ENCODE measurements at places on chromosomes 5 and 9. TPM values are rescaled to one million over a fixed set of nuclear protein-coding genes. Genes with fewer than 3 reads are reported as not detected.
A peak's percentile ranks its signal among the peaks of the same experiment; 100 is the strongest.

DNA sequence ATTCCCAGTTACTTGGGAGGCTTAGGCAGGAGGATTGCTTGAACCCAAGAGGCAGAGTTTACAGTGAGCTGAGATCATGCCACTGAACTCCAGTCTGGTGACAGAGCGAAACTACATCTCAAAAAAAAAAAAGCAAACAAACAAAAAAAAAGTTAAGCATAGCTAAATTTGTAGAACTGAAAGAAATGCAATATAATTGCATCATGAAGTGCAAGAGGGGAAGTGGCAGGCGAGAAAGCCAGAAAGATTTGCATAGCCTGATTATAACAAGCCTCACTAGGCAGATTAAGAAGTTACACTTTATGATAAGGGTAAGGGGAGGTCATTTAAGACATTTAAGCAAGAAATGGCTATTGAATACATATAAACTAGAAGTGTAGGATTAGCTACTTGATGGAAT is 187.1 kb downstream of the EDIL3 start:
- DNase-seq: no peak

GRCh38 chr5:132785365-132785764 is 8.3 kb upstream of the SEPTIN8 start:
- no peak for DNase-seq

GRCh38 chr5:104247260-104247659 is 684.7 kb upstream of the NUDT12 start:
- DNase-seq: no peak

DNA sequence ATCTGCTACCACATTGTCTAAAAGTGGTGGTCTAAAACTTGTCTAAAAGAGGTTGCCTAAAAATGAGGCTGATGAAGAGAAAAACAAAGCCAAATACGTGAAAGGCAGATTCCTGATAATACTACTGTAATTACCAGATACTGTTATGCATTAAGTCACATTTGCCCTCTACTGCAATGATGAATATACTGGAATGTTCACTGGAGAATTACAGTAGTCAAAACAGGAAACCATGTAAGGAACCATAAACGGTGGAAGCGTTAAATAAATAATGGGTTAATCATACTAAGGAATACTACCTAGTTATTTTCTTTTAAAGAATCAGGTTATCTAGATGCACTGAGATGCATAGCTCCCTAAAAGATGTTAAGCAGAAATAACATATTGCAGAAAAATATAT is 201.3 kb downstream of the MCTP1 start:
- DNase-seq: no peak

DNA sequence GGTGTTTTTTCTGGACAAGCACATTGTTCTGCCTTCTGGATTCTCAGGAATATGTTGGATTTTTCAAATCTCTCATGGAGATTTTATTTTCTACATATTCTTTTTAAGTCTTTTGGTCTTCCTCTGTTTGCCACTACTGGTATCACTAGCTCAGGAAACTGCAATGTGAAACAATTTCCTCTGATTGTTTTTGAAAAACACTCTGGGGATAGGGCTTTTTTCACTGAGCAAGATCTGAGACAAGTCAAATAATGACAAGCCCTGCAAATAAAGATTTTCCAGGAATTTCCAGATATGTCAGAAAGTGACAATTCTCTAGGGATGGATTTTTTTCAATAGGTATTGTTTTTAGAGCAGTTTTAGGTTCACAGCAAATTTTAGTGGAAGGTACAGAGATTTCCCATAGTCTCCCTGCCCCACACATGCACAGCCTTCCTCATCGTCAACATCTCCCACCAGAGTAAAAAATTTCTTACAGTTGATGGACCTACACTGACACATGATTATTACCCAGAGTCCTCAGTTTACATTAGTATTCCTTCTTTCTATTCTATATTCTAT is 86.9 kb upstream of the TMEM161B start:
- DNase-seq: no peak

DNA sequence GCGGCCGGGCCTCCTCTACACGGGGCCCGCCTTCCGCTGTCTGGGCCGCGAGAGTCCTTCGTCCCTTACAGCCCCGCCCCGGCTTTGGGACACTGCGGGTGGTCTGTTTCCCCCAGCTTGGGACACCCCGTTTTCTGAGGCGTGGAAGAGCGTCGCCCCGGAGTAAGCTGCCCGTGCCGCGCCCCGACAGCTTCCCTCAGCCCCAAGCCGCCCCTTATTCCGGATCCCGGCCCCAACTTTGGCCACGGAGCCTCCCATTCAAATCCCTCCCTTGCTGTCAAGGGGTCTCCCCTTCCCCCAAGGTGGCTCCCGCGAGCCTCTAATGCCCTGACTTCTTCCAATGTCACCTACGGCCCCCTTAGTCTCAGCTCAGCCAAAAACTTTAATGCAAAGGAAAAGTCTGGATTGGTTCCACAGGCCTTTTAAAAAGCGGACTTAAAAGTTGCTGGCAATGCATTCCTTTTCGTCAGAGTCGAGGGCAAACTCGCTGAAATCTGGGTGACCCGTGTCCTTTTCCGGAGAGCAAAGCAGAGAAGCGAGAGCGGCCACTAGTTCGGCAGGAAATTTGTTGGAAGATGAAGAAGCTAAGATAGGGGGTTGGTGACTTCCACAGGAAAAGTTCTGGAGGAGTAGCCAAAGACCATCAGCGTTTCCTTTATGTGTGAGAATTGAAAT is 19.8 kb downstream of the EXOSC2 start:
- peak; percentile 40 for DNase-seq

- no peak for DNase-seq
These were observed 58.4 kb downstream of the DAB2IP start for GRCh38 chr9:121709798-121710197.

DNA sequence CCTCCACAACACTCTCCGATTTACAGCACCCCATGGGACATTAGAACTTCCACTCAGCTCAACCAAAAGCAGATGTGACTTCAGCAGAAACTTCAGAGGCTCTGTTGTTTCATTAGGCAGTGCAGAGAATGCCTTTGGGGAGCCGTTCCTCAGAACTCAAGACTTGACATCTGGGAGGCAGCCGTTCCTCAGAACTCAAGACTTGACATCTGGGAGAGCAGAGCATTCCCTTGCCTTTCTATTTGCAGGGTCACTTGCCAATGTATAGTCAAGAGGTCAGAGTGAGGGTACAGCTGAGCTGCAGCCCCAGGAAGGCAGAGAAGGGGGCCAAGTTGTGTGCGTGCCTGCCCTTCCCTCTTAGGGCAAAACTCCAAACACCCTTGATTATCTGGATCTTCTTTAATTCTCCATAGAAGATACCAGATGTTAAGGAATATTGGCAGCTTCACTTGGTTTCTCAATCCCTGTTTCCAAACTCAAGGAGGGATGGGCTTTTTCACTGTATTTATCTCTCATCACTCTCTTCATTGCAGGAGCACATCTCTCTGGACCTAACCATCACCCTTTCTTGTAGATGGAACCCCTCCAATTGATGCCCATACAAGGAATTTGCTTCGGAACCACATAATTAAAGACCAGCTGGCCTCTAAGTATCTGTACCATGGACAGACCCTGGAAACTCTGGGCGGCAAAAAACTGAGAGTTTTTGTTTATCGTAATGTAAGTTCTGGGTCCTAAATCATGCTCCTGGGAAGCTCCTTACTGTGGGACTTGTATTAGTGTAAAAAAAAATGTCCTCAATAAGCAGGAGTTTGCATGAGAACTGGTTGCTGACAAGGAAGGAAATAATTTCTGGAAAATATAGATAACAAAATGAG is 25.6 kb downstream of the TGFBI start:
- DNase-seq: no peak

DNA sequence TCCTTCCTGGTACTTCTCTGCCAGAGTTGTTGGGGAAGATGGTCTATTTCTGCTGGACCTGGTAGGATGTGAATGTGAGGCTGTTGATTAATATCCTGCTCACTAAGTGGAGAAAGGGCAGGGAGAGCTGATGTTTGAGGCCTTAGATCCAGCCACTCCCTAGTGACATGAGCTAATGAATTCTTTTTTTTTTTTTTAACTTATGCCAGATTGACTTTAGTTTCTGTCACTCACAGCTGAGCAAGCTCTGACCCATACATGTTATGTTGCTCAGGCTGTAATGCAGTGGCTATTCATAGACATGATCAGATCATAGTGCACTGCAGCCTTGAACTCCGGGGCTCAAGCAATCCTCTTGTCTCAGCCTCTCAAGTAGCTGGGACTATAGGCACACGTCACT is 75.1 kb upstream of the SPRY4 start:
- no peak for DNase-seq

GRCh38 chr9:93949073-93949693 is 6.0 kb downstream of the BARX1 start:
- no peak for DNase-seq

- DNase-seq: no peak
These were observed 551.9 kb downstream of the BNC2 start for GRCh38 chr9:16318516-16319060.

DNA sequence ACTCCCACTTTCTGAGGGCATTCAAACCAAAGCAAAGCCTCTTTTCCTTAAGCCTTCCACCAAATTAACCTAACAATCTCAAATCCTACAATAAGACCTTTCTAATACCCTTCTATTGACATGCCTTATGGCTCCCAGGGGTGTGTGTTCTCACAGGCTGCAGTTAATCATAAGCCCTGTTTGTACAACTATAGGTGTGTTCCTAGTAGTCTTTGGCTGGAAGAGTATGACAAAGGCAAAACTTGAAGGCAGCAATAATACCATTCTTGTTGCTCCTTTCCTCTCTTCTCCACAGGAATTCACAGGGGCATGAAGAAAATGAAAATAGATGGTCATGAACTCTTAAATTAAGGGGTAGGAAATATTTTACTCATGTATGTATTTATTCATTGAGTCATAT is 10.9 kb upstream of the FBXO38 start:
- DNase-seq: no peak

DNA sequence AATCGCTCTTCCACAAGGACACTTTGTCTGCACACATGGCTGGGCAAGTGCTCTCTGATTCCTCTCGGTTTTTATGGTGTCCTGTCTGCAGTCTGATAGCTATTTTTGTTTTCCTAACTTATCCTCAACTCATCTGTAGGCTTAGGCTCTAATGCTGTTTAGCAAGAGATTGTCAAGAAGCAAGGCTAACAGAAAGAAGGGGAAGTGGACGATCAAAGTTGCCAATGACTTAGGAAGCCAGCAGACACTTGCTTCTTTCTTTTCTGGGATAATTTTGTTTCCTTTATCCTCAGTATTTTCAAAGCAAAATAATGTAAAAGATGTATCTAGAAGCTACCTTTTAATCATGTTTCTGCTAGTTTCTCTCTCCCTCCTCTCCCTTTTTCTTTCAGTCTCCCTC is 130.7 kb downstream of the PRKACG start:
- no peak for DNase-seq

DNA sequence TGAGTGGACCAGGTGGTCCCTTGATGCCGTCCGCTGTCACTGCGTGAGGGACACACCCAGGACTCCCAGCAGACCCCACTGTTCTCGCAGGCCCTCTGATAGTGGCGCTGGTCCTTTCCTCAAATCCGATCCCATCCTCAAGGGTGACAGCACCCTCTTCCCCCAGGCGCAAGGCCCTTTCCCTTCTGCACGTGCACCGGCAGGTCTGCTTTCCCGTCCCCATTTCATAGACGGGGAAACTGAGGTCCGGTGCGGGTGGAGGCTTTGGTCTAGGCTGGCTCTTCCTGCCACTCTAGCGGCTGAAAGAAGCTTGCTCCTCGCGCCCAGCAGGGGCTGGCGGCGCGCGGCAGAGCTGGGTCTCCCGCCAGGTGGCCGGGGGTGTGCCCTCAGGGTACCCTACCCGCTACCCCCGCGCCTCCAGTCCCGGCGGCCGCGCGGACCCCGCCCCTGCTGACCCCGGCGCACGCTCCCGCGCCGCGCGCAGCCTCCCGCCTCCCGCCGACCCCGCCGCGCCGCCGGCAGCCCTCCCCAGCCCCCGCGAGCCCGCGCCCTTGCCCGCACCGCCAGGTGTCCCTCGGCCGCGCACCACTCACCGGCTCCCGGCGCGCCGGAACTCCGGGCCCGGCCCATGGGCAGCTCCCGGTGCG is 453 bp downstream of the RASGEF1C start:
- no peak for DNase-seq

- DNase-seq: no peak
These were observed 24.3 kb upstream of the UBAP2 start for GRCh38 chr9:34072868-34073590.

- no peak for DNase-seq
These were observed 338.1 kb upstream of the BRINP1 start for GRCh38 chr9:119707228-119707845.

Gene BRD3OS
- total RNA-seq: 32.9 TPM

Gene ANKRD18B
- total RNA-seq: 3.2 TPM

Gene KLHL3
- 1.2 TPM for total RNA-seq

Gene ABLIM3
- total RNA-seq: 1.1 TPM

Gene RORB
- not detected for total RNA-seq

Gene CYLC2
- total RNA-seq: not detected

Gene RETREG1
- not detected for total RNA-seq

Data from G401 (cell line).